ENCODE measurements at places on chromosomes 7 and 10.

- DNase-seq: no peak
These were observed 320.4 kb downstream of the GLRX3 start for GRCh38 chr10:130456616-130457015.

DNA sequence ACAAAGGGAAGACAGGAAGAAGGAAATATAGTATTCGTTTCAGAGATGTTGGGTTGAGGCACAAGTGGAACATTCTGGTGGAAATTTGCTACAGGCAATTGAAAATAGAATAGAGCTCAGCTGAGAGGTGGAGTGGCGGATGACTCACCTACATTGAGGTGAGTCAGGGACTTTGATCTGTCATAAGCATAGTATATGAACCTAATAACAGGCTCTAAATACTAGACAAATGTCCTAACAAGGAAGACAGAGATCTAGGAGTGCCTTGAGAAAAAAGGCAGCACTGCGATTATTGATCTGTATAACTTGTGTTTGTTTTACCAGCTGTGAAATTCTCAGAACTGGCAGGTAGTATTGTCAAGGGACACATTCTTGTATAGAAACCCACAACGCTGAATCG is 907 bp upstream of the IFRD1 start:
- DNase-seq: no peak

- DNase-seq: no peak
These were observed 343.0 kb upstream of the SEMA3D start for GRCh38 chr7:85529831-85530230.

DNA sequence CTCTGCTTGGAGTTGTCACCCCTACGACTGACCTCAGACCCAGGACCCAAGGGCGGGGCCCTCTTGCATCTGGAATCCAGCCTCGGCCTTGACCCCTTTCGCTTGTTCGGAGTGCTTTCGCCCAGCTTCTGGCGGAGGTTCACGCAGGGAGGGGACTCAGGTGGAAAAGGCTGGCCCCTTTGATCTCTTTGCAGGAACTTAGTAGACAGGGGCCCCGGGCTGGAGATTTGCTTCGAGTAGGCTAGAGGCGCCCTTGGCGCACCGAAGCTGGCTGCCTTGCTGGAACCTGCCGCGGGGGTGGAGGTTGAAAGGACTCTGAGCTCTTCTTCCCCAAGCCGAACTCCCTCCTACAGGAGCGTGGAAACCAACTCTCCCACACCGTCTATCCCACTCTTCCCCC is 255.1 kb downstream of the OTUD1 start:
- no peak for DNase-seq

DNA sequence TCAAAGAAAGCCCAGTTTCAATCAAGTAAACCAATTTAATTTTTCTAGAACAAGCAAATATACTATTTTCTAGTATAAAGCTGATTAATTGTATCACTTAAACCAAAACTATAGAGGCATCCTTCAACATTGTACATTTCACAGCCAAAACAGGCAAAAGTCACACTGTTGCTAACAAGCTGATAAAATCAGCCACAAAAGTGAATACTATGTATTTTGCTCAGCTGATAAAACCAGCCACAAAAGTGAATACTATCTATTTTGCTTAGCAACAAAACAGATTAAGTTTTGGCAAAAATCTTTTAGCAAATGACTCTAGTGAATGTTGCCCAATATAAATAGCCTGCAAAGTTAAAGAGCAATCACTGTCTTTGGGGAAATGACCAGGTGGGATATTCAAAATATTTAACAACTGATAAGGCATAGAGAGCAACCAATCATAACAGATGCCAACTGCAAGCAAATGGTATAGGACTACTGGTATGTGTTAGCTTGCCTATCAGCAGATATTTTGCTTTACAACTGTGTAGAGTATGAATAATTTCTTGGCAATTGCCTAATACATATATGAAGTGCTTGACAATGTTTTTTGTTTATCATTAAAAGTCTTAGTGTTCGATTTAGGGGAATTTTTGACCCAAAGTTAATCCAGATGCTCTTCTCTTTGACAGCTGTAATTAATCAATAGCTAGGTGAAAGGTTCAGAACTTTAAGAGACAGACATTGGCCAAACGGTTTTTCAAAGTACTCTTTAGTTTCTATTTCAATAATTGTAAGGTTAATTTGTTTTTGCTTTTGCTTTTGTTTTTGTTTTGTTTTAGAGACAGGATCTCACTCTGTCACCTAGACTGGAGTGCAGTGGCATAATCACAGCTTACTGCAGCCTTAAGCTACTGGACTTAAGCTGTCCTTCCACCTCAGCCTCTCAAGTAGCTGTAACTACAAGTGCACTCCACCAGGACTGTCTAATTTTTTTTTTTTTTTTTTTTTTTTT is 44.4 kb upstream of the SP4 start:
- no peak for DNase-seq

All from AG04450 (cell line).